ENCODE measurements at places on chromosomes 16 and 17.

DNA sequence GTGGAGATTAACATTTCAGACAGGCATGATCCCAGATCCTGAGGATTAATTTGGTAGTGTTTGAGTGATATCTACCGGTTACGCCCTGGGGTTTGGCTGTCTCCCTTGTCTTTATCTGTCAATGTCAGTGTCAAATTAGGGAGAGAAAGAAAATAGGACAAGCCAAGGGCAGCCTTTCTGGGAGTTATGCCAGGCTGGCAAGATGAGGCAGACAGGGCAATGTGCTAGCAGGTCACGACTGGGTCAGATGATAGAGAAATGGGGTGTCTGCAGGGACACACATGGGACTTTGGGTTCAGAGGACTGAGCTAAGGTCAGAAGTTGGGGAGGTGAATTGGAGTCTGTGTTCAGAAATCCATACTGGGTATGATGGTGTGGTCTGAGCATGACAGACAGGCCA lies 27.4 kb upstream of the LYRM9 start:
- no peak for DNase-seq

DNA sequence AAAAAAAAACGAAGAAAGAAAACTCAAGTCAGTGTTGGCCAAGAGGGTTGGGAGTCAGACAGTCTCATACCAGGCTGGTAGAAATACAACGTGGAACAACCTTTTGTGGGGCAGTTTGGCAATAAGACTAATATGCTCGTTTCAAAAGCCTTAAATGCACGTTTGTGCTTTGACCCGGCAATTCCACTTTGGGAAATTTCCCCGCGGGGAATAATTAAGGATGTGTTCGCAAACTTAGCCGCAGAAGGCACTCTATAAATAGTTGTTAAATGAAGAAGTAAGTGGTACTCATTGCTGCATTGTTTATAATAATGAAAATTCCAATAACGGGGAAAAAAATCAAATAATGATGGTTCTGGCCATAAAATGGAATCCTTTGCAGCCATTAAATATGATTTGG lies 664.8 kb upstream of the EEF2KMT start:
- no peak for DNase-seq

- no peak for DNase-seq
These were observed 2.7 kb upstream of the ZNF594 start for GRCh38 chr17:5194346-5194745.

DNA sequence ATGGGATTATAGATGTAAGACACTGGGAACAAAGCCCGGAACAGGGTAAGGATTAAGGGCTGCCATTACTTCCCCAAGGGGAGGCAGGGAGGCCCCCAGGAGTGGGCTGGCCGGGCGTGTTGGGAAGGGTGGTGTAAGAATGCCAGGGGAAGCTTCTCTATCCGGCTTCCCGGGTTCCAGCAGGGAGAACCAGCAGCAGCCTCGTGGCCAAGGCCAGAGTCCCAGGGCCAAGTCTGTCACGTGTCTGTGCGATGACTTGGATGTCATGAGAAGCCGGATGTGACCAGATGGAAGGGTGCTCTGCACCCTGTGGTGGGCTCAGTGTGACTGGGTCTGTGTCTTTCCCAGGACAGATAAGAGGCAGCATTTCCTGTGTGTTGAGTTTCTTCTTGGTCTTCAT lies 52.1 kb downstream of the SCNN1B start:
- DNase-seq, result no peak
